ENCODE measurements at places on chromosomes 3 and 15.

DNA sequence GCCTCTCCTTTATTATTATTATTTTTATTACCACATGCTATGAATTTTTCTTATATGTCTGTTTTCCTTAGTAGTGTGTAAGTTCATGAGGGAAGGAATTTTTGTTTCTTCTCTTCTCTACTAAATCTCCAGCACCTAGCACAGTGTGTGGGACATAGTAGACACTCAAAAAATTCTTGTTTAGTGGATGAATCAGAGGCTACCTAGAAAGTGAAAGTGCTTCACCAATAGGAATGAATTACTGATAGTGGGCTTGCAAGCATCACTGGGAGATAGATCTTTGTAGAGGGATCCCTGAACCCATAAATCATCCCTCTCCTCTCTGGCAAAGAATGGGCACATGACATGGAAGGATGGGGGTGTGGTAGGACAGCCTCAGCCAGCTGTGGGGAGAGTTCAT, 8.5 kb downstream of the SPTBN5 start:
- no peak for DNase-seq

- DNase-seq = no peak
Measured at GRCh38 chr3:59432665-59433064, 382.8 kb upstream of the CFAP20DC start.

DNA sequence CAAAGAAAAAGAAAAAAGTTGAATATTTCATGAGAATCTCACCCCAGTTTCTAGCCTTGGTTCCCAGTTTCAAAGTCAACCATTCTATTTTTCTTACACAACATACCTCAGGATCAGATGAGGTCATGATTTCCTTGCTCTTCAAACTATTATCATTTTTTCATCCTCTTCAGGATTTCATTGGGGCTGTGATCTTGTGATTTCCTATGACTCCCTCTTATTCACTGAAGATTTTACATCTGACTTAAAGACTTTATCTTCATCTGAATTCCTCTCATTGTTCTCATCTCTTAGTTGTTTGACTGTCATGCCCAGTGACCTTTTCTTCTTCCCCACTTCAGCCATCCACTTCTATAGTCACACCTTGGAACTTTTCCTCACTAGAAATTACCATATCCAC, 3.1 kb upstream of the C3orf33 start:
- no peak for DNase-seq

GRCh38 chr3:93904568-93904967, 69.1 kb downstream of the PROS1 start:
- no peak for DNase-seq

DNA sequence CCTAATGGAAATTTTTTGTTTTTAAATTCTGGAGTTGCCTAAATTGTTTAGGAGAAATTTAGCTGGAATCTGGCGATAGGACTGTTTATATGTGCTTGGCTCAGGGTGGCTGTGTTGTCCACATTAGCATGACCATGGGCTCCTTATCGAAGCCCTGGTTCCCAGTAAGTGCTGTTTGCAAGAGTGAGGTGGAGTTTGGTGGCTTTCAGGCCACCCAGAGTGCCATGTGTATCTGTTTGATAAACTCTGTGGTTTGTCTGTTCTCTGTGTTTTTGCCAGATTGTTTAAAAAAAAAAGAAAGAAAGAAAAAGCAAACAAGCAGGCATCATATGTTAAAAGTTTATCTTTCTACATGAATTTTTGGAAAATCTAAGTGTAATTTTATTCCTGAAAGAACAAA, 51.5 kb downstream of the PLCL2 start:
- DNase-seq = no peak

GRCh38 chr3:193872265-193872753, 263.6 kb upstream of the HES1 start:
- DNase-seq = no peak

DNA sequence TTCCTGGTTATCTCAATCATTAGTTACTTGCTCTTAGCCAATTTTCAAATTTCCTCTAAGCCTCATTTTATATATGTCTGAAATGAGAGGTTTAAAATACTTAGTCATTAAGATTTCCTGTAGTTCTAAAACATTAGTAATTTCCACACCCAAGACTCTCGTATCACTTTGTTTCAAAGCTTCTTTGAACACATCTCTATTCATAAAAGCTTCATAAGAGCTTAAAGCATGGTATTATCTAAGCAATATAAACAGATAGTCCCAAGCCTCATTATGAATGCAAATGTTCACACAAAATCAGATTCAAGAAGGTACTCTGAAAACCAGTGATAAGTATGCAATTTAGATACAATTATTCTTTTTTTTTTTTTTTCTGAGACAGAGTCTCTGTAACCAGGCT, 217.0 kb downstream of the FMN1 start:
- DNase-seq = no peak

GRCh38 chr3:169147238-169148008, 516.1 kb downstream of the MECOM start:
- no peak for DNase-seq

DNA sequence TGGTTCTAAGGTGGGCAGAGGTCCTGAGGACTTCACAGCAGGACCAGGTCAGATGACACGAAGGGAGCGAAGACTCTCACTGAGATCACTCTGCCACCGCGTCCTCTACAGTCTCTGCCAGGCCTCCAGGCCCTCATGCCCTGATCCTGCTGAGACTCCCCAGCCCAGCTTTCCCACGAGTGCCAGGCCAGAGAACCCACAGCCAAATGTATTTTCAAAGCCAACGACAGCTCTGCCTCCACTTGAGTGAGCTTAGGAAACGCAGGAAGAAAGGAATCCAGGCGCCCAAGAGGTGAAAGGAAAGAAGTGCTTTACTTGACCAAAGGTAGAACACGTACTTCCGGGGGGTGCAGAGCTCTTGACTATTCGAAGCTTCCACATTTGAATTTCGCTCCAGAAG, 275.0 kb downstream of the XXYLT1 start:
- DNase-seq = no peak

DNA sequence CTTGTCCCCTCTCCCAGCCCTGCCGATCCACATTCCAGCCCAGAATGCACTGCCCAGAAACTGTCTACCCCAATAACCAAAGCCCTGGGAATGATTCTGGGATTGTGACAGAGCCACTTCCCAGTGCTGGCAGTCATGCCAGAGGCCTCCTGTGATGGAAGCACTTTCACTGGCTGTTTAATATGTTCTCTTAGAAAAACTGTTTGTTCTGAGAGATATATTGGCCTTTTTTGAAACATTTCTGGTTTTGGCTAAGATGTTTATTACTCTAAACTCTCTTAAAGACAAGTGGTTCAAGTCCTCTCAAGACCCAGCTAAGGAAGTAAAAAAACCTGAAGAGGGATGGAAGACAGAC, 74.0 kb upstream of the HACD2 start:
- DNase-seq = no peak

- DNase-seq = no peak
Measured at GRCh38 chr3:191329654-191330529, at the start of gene UTS2B. Gene UTS2B, minus strand, starts transcription at chr3:191330526. Its CDS starts 48,337 bp downstream, at chr3:191282189.

DNA sequence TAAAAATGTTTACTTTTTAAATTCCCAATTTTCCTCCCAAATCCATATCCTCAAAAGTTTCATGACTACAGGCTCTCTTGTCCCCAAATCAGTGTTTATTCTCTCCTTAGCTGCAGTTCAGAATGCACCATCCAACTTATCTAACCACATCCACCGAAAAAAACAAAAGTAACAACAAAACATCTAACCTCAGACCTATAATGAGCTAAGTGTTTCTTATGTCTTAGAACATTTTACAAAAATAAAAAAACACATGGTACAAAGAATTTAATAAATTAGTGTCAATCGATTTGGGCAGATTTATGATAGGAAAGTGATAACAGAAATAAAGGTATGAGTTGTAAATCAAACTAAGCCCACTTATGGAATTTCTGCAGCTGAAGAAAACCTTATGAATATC, 13.6 kb downstream of the SATB1 start:
- DNase-seq = no peak

GRCh38 chr15:101183931-101184305, 67.9 kb downstream of the CHSY1 start:
- no peak for DNase-seq

DNA sequence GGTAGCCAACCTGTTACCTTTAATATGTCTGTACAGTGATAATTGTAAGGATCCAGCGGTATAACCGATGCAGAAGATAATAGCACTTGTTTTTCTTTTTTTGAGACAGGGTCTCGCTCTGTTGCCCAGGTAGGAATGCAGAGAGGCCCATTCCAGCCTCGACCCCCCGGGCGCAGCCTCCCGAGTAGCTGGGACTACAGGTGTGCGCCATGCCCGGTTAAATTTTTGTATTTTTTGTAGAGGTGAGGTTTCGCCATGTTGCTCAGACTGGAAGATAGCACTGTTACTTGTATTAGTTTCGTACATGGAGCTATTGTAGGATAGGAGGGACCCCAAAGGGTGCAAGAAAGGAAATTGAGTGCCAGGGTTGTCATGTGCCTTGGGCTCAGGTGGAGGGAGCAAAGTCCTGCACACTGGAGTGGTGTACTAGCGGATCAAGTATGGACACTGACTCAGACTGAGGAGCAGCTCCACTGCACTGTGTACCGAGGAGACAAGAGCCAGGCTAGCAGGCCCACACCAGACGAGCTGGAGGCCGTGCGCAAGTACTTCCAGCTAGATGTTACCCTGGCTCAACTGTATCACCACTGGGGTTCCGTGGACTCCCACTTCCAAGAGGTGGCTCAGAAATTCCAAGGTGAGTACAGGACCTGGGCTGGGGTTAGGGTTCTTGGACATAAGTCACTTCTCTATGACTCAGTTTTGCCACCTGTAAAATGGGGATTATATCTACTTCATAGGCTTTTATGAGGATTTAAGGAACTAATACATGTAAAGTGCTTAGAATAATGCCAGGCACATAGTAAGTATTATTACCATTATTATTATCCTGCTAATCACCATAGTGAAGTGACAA, 1.0 kb downstream of the OGG1 start:
- DNase-seq = no peak

DNA sequence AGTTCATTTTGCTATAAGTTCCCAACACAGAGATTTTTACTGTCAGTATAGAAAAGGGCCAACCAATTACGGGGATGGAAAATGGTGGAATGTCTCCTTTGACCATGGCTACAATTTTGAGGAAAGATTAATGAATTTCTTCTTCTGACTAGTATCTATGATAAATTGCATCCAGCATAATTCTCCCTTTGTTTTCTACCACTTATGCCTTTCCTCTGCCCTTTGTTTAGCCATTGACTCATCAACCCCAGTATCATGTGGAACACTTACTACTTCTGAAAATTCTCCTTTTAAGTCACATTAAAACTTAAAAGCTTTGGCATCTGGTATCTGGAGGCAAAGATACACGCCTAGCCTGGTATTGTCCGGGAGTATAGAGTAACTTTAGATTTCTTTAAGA, 92.9 kb upstream of the CADPS start:
- no peak for DNase-seq

GRCh38 chr3:46261926-46262594, 19.8 kb downstream of the CCR3 start:
- no peak for DNase-seq

DNA sequence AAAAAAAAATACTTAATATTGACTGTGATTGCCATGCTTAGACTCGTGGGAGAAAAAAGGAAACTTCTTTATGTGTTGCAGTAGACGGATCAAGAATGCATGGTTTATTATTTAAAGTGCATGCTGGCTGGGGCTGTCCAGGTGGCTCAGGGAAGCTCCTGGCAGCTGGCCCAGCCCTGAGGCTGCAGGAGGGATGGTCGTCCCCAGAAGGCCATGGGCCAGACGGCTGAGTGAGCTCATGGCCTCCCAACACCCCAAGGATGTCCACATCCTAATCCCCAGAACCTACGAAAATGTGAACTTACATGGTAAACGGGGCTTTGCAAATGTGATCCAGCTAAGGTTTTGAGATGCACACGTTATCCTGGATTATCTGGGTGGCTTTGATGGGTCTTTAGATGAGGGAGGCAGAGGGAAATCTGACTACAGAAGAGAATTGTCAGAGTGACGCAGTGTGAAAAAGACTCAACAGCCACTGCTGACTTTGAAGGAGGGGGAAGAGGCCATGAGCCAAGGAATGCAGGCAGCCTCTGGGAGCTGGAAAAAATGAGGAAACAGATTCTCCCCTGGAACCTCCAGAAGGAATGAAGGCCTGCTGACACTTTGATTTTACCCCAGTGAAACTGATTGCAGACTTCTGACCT, 29.8 kb downstream of the ADAMTS17 start:
- DNase-seq = no peak

- DNase-seq = no peak
Measured at GRCh38 chr3:108297647-108298046, 1.3 kb downstream of the HHLA2 start.

- no peak for DNase-seq
Measured at GRCh38 chr3:106088899-106089298, 220.1 kb upstream of the CBLB start.

- no peak for DNase-seq
Measured at GRCh38 chr15:98233873-98234272, 273.4 kb downstream of the ARRDC4 start.

DNA sequence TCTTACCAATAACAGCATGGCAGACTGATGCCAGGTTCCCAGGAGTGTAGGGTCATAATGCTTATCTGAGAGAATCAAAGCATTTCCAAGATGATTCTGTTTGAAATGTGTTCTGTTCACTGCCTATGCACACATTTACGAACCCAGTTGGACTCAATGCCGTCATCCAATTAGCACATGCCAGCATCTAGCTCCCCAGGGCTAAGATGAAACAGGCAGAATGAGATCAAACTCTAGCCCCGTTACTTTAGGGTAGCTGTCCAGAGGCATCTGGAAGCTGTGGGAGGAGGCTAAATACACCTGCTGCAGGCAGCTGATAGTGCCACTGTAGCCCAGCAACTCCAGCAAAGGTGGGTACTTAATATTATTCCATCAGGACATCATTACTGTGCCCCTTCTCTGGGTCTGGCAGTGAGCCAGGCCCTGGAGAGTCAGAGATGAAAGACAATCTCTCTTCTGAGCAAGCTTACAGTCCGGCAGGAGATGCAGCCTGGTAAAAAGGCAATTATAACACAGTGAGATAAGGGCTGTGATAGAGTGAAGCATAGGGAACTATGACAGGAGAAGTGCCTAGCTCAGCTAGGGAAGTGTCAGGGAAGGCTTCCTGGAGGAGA, 156.4 kb upstream of the PPP2R3A start:
- no peak for DNase-seq

DNA sequence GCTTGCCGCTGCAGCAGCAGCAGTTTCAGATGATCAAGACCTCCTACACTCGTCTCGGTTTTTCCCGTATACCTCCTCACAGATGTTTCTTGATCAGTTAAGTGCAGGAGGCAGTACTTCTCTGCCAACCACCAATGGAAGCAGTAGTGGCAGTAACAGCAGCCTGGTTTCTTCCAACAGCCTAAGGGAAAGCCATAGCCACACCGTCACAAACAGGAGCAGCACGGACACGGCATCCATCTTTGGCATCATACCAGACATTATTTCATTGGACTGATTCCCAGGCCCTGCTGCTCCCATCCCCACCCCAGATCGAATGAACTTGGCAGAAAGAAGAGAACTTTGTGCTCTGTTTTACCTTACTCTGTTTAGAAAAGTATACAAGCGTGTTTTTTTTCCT, 17.6 kb downstream of the CALML4 start:
- no peak for DNase-seq

- no peak for DNase-seq
Measured at GRCh38 chr15:48887144-48887543, 9.2 kb downstream of the EID1 start.
